Lung microvascular endothelial cell (primary cell): ENCODE measurements at places on chromosomes 16 and 17. TPM values are rescaled to one million over a fixed set of nuclear protein-coding genes. Genes with fewer than 3 reads are reported as not detected.

DNA sequence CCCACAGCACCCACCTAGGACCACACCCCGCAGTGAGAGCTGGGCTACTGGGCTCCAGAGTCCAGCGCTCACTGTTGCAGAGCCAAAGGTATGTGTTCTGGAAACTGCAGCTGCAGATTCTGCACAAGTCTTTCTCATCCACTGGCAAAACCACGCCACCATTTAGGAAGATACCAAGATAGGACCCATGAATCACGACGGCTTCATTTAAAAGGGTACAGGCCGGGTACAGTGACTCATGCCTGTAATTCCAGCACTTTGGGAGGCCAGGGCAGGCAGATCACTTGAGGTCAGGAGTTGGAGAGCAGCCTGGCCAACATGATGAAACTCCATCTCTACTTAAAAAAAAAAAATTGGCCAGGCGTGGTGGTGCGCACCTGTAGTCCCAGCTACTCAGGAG is 18.8 kb downstream of the FOXF1 start:
- no peak for DNase-seq

The CRHR1 gene
- not detected in 2 replicates for total RNA-seq

DNA sequence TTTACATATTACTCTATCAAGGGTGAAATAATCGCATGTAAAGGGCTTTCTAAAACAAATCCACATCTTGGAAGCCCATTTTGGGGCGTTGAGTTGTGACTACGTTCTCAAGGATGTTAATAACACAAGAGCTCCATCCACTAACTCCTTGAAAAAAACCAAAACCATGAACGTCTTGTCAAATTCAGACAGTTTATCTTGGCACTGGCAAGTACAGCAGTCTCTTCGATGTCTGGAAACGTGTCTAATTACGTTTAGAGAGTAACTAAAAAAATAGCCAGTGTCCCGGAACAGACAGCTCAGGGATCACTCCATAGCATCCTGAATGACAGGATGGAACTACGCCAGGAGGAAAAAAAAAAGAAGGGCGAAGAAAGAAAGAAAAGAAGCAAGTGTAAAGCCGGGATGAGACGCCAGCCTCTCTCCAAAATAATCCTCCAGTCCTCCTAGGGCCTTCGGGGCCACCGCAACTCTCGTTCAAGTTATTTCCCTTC is 954 bp downstream of the MYO1D start:
- peak; percentile 56 for DNase-seq

DNA sequence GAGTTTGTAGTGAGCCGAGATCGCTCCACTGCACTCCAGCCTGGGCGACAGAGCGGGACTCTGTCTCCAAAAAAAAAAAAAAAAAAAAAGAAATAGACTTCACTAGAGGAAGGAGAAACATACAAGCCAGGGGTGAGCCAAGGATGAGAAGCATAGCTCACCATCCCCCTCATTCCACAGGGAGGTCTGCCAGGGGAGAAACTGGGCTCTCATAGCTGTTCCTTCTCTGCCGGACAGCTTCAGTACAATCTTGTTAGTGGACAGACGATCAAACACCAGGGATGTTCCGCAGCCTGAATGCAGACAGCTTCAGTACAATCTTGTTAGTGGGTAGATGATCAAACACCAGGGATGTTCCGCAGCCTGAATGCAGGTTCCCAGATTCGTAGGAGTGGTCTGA is 509.6 kb downstream of the CDH13 start:
- no peak for DNase-seq

DNA sequence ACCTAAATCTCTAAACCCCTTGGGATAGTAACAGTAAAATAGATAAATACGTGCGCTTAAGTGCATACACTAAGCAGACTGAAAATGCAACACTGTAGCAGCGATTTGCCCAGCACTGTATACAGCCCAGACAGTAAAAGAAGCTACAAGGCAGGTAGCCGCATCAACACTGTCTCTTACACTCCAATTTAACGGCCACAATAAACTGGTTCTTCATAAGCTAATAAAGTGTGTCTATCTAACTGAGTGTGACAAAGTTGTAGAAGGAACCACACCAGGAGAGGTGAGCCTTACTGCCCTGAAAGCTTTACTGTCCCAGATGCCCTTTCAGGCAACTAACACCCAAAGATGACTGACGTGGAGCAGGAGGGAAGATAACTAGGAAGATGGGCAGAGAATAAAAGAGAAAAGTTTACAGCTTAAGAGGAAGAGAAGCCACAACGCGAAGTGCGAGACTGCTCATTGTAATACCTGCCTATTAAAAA is 847 bp downstream of the ZDHHC7 start:
- DNase-seq = no peak

DNA sequence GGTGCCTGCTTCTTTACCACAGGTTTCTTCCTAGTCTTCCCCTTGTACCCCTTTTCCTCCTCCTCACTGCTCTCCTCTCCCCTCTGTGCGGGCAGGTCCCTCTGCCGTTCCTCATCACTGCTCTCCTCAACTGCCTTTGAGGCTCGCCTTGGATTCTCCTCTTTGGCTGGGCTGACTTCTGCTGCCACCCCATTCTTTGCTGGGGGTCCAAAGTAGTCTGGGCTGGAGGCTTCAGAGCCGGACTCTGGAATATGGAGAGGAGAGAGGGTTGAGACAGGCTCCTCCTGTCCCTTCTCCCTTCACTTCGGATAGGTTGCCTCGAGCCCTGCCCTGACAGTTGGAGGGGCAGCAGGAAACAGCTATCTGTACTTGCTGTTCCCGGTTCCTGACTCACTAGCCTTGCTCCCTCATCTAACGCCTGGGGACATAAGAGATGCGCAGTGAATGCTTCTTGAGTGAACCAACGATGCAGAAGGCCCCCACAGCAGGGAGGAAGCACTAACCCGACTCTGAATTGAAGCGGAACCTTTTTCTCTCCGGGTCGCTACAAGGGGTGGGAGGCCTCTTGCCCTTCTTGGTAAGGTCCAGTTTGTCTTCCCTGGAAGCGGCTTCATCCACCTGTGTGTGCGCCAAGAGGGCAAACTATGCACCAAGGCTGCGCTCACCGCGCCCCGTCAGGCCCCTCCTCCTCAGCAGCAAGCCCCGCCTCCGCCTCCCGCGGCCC is 655 bp downstream of the HIRIP3 start:
- DNase-seq = peak; percentile 54

The RASD1 gene
- 2.6 and 3.8 TPM in 2 replicates for total RNA-seq

- DNase-seq = no peak
Observed at GRCh38 chr16:2751577-2752034, 832 bp upstream of the SRRM2 start.

DNA sequence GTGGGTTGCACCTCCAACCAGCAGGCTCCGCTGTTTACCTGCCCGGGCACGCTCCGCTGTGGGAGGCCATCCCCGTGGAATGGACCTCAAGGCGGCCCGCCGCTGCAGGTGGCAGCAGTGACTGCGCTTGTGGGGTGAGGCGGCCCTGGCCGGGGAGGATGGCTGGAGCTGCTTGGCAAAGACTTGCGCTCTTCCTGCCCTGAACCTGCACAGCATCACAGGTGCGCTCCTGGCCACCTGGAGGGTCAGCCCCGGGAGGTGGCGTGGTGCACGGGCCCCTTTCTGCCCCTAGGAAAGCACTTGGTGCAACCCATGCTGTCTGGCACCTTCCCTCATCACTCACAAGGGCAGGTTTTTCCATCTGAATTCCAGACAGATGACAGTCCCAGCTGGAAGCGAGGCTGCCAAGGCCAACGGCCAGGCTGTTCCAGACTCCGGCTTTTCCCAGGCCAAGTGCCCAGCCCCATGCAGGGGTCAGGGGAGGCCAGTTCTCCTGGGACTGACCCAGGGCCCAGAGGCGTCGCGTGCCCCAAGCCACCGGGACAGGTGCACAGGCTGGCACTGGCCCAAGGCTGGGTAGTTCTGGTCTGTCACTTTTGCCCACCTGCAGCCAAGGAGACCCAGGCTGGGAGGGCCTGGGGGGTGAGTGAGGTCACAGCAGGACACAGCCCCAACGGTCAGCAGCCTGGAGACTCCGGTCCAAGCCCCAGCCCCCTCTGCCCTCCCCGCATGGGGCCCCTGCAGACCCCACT is 13.3 kb downstream of the UTS2R start:
- DNase-seq = no peak

DNA sequence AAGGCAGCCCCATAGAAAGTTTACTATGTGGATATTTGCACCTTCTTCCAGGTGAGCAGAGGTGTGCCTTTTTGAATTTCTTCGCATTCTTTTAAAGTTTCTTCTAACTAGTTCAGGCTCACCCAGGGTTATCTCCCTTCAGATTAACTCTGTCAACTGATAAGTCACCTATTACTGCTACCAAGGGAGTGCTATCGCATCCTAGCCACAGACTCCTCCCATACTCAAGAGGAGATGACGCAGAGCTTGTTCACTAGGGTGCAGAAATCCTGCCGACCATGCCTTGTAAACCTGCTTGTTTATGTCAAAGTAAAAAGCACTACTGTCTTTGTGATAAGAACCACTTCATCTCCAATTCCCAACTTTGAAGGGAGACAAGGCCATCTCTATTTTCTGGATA is 390.1 kb downstream of the RBFOX1 start:
- no peak for DNase-seq

DNA sequence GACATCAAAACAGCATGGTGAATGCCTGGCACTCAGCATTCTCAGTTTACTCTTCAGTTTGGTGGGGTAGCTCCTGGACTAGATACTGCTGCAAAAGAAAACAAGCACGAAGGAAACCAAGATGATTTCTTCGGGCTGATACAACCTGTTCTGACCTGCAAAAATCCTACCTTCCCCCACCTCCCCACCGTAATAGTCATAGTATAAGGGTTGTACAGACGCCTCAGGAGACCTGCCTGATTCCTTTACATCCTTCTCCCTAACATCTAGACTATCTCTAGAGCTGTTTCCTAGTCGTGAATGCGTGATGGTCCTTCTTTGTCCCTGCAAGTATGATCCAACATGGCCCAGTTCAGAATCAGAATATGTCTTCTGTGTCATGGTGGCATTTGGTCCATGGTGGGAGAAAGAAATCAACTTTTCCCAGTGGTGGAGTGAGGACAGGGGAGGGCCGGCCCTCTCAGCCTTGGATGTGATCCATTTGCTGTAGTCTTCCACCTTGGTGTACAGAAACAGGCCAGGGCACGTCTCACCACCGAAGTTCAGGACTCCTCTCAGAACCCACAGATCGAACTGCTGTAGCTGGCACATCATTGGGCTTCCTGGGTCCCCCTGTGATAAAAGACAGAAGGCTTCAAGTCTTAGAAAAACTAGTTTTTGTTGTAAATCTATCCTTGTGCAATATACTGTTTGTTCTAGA is 14.5 kb downstream of the PRSS54 start:
- DNase-seq = no peak

GRCh38 chr17:63704259-63704576 is 4.3 kb upstream of the LIMD2 start:
- no peak for DNase-seq

The WNT9B gene
- total RNA-seq = not detected in 2 replicates

GRCh38 chr16:7422036-7422888 is 89.6 kb downstream of the RBFOX1 start:
- no peak for DNase-seq

The MYH13 gene
- not detected in 2 replicates for total RNA-seq

The OTOA gene
- total RNA-seq = under 0.01 TPM in 1 of 2 replicates, not detected in the other

- DNase-seq = no peak
Observed at GRCh38 chr16:14668556-14669223, 25.4 kb downstream of the PLA2G10 start.

DNA sequence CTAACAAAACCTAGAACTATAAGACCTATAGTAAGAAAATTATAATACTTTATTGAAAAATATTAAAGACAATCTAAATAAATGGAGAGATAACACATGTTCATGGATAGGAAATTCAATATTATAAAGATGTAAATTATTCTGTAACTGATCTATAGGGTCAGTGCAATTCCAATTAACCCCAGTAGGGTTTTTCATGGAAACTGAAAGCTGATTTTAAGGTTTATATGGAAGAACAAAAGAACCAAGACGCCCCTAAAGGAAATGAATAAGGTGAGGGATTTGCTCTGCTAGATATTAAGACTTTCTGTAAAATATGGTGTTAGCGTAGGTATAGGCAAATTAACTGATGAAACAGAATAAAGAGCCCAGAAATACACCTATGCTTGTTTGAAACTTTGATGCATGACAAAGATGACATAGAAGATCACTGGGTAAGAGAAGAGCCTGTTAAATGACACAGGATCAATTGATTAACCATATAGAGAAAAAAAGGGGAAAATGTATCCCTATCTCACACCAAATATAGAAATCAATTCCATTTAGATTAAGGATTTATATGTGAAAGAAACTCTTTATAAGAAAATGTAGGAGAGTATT is 3.0 kb downstream of the ICAM2 start:
- no peak for DNase-seq

DNA sequence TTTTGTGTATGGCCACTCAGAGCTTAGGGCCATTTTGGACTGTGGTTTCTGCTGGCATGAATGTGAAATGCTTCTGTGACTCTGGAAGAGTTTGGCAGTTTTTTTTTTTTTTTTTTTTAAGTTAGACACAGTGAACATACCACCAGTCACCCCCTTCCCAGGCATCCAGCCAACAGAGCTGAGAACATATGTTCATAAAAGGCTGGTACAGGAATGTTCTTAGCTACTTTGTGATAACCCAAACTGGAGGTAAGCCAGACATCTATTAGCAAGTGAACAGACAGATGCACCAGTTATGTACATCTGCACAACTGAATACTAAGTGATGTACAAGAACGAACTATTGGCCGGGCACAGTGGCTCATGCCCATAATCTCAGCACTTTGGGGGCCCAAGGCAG is 92.7 kb downstream of the ABCC1 start:
- DNase-seq = peak; percentile 19

DNA sequence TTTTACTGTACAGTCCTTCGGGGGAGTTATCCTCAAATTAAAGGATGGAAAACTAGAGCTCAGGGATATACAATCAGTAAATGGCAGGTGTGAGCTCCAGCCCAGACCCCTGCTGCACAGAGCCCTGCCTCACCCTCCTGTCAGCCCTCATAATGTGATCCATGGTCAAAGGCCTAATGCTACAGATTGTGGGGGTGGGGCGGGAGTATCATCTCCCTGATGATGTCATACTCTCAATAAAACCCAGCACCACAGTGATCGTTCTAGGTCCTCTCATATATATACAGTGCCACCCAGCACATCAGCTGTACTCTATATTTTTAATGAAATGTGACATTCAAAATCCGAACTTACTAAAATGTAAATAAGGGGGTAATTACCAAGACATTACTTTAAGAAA is 61.5 kb downstream of the SLC39A11 start:
- DNase-seq = no peak

GRCh38 chr16:87581857-87582215 is 20.5 kb upstream of the JPH3 start:
- DNase-seq = peak; percentile 75

DNA sequence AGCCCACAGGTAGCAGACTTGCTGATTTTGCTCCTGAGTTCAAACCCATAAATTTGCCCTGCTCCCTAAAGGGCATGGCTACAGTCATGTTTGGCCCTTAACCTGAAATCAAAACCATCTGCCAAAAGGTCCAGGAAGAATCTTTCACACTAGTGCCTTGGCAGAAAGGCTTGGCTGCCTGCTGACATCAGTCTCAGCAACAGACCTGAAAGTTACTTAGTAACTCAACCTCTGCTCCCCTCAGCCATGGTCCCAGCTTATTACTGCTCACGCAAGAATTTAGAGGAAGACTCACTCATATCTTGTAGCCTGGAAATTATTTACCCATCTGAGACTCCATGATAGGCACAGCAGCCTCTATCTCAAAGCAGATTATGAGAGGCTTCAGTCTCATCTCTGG is 98.0 kb upstream of the KIF2B start:
- DNase-seq = no peak

The NXPH3 gene
- 1.1 and 3.0 TPM in 2 replicates for total RNA-seq

GRCh38 chr16:22192261-22193062 is 13.6 kb upstream of the EEF2K start:
- peak; percentile 91 for DNase-seq

The LITAFD gene
- not detected in 2 replicates for total RNA-seq
